AG09309 (cell line): ENCODE measurements at places on chromosomes 4 and X.
A peak's percentile ranks its signal among the peaks of the same experiment; 100 is the strongest.

DNA sequence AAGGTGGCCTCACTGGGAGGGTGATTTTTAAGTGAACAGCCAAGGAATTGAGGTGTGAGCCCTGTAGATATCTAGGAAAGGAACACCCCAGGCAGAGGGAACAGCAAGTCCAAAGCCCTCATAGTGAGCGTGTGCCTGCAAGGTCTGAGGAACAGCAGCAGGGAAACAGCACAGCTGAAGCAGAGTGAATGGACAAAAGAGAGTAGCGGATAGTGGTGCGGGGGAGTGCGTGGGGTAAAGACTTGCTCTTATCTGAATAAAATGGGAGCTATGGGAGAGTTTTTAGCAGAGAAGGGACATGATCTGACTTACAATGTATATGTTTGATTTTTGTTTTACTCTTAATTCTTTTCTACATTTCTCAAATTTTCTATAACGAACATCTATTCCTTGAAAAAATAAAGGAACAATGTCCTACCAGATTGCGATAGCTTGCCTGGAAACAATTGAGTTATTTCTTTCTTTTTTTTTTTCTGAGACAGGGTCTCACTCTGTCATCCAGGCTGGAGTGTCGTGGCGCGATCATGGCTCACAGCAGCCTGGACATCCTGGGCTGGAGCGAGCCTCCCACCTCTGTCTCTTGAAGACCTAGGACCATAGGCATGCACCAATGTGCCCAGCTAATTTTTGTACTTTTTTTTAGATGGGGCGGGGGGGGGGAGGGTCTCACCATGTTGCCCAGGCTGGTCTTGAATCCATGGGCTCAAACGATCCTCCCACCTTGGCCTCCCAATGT, 19.5 kb upstream of the HADH start:
- DNase-seq, result no peak

GRCh38 chrX:13033193-13033592, 11.2 kb downstream of the FAM9C start:
- no peak for DNase-seq

GRCh38 chrX:100247826-100248225, 162.2 kb downstream of the PCDH19 start:
- no peak for DNase-seq

- DNase-seq, result no peak
Observed at GRCh38 chrX:29281078-29281742, 694.0 kb downstream of the IL1RAPL1 start.

DNA sequence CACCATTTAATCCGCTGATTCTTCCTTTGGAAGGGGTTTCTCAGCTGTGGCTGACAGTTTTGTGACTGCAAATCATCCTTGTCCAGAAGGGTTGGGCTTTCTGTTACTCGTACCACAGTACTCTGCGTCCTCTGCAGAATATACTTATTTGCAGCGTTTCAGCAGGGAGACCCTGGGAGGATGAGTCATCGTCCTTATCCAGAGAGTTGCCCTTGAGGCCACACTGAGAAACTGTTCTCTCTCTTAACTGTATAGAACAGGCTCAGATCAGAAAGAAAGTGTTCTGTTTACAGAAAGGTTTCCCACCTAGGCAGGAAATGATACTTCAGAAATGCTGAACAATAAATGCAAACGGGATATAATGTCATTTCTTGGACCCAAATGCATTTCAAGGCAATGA, 47.8 kb upstream of the DDX53 start:
- no peak for DNase-seq

DNA sequence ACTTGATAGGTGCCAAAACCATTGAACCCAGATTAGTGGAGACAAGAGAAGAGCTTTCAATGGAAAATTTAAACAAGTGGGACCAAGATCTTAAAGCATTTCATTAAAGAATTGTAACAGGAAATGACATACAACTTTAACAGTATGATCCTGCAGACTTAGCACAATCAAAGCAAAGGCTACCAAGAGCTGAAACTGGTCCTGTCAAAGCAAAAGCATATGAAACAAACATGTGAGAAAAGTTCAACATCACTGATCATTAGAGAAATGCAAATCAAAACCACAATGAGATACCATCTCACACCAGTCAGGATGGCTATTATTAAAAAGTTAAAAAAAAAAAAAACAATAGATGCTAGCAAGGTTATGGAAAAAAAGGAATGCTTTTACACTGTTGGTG, 425.6 kb downstream of the IL1RAPL1 start:
- no peak for DNase-seq

- DNase-seq, result no peak
Observed at GRCh38 chrX:99271641-99272040, 1138.4 kb downstream of the PCDH19 start.

GRCh38 chr4:88791274-88791673, 93.6 kb upstream of the NAP1L5 start:
- no peak for DNase-seq

DNA sequence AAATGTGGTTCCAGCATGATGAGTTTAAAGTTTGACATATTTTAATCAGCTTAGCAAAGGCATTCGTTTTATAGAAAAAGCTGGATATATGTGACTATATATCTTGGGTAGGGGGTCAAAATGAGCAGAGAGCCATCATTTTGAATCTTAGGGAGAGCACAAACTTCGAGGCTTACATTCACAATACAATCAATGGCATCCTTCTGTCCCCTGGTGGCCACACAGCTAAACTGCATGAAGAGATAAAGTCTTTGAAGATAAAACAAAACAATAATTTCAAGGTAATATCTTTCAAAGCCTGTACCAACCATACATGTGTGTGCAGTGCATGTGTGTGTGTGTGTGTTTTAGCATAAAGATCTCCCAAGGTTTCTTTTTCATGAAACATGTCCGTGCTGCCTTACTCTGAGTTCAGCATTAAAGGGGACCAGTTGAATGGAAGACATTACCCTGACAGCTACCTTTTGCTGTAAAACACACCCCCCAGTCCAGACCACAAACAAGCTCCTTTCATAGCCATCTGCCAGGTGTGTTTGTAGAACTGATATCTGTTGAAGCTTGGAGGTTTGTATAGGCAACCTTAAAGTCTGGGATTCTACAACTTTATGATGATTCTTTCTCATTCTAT, 22.0 kb downstream of the DYNLT3 start:
- no peak for DNase-seq

- no peak for DNase-seq
Observed at GRCh38 chrX:39137363-39137954, 336.2 kb downstream of the MID1IP1 start.

DNA sequence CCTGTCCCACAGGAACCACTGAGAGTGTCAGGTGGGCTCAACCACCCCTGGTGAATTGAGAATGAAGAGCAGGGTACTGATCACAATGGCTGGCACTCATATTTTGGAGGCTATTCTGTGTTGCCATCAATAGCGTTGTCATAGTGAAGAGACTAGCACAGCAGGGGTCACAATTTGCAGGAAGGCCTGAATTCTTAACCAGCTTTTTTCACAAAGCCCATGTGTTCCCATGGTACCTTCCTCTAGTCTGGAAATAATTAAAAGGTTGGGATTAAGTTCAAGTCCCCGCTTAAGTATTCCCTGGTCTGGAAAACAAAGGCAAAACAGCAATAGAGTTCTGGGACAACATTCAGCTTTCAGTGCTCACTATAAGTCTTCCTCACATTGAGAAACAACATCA, 1051.7 kb downstream of the C4orf33 start:
- DNase-seq, result no peak

DNA sequence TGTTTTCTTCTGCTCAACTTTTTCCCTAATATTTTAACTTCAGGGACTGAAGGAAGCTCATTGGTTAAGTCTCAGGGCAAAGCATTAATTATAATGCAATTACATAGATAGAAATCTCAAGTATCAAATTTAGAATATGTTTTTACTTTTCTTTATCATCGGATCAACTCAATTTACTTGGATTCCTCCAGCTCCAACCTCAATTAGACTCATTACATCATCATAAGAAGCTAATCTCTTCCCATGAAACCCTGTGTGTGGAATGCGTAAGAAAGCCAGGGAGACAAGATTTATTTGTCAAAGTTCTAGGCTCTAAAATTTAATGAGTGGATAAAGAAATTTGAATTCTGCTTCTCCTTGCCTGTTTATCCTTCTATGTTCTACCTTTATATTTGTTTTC, 918.4 kb downstream of the ADGRL3 start:
- DNase-seq, result no peak

GRCh38 chr4:43709443-43709842, 739.2 kb downstream of the KCTD8 start:
- no peak for DNase-seq

- DNase-seq, result peak; percentile 93
Observed at GRCh38 chrX:45515262-45516215, 314.9 kb upstream of the DIPK2B start.

DNA sequence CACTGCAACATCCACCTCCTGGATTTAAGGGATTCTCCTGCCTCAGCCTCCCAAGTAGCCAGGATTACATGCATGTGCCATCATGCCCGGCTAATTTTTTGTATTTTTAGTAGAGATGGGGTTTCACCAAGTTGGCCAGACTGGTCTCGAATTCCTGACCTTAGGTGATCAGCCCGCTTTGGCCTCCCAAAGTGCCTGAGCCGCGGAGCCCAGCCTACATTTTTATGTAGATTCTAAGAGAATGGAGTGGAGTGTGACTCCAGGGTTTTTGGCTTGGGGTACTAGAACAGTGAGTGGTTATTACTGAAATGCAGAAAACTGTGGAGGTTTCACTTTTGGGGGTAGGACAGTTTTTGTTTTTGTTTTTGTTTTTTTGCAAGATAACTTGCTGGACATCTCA, 806.0 kb downstream of the ADGRL3 start:
- no peak for DNase-seq

DNA sequence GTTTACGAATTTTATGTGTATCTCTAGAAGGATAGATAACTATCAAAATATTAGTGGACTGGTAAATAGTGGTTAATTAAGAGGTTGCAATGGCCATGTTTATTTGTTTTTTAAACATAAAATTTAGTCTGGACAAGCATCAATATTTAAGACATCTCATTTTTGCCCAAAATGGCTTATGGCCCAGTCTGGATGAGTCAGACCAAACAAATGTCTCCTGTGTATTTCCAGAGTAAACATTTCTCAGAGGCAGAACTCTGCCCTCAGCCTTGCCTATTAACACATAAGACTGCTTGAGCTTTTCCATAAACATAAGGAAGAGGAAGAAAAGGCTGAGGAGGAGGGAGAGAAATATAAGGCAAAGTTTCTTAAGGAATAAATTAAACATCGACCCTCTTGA, 277.1 kb upstream of the DIAPH2 start:
- peak; percentile 16 for DNase-seq

DNA sequence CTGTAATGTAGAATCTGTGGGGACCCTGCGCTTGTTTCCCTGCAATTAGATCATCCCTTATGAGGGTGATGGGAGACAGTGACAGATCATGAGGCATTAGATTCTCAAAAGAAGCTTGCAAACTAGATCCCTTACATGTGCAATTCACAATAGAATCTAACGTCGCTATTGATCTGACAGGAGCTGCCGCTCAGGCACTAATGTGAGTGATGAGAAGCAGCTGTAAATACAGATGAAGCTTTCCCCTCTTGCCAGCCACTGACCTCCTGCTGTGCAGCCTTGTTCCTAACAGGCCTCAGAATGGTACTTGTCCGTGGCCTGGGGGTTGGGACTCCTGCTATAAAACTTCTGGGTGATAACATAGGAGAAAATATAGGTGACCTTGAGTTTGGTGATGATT, 1076.8 kb downstream of the PDHA2 start:
- DNase-seq, result no peak

DNA sequence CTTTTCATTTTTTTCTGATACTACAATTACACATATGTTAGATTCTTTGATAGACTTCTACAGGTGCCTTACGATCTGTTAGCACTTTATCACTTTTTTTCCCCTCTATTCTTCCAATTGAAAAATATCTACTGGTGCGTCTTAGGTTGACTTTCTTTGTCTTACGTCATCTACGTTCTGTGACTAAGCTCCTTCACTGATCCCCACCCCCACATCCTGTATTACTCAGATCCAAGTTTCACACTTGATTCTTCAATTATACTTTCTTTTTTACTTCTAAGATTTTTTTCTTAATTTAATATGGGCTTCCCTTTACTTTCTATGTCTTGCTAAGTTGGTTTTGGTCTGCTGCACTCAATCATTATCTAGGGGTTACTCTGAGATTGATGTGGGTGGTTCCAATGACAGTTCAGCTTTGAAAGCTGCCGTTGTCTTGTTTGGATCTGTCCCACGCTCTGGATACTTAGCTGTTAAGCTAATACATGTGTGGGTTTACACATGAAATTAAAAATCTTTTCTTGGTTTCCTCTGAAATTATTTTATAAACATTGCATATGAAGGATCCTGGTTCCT, 1321.1 kb downstream of the RAPGEF2 start:
- no peak for DNase-seq

- no peak for DNase-seq
Observed at GRCh38 chrX:24405959-24406358, 45.5 kb downstream of the SUPT20HL1 start.

DNA sequence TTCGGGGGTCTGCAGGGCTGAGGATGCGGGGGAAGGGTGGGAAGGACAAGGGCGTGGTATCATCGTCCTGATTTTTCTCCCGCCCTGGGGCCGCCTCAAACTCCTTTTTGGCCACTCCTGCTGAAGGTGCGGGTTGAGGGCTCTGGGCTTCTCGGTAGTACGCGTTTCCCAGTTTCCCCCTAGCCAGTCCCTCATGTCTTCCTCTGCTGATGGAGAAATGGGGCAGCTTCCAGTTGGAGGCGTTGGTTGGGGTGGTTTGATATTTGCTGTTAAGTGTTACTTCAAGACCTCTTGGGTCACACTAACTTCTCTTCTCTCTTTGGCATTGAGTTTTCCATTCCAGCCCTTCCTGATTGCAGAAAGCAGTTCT, 482 bp downstream of the GSTCD start:
- no peak for DNase-seq

DNA sequence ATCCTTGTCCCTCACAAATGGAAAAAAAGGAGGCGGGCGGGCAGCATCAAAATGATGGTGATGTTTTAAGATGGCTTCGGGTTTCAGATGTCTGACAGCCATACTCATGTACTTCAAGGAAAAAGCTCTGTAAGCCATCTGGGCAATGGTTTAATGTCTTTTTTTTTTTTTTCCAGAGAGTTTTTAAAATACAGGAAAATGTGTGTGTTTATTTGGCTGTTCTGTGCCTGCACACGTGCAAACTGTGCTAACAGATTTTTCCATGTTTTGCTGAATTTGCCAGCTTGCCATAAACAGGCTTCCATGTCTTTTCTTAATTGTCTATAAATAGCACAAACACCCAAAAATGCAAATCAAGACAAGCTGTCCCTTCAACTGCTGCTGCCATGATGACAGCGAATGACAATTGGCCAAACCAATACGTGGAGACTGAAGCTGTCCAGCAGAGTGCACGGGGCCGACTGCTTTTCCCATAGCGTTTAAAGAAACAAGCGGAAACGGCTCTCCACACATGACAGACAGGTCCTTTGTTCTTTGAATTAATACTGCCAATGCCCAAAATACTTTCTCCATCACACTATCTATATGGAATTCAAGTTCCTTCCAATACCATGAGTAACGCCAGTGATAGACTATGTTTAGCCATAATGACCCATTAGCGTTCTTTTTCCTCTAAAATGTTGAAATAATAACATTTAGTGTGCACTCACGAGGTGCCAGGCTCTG, 35.7 kb downstream of the AFAP1 start:
- peak; percentile 71 for DNase-seq

DNA sequence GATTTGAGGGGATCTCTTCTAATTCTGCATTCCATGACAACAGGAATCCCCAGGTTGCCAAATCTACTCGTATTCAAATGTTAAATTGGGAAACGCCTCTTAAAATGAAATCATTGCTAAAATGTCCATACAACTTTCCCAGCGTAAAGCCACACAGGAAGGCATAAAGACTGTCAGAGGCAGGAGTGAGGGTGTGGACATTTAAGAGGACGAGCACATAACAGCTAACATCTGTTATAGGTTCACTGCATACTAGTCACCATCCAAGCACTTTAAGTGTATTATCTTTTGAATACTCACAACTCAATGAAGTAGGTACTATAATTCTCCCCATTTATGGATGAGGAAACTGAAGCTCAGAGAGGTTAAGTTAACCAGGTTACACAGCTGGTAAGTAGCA, 35.6 kb downstream of the ATG4A start:
- DNase-seq, result no peak
